ENCODE measurements at places on chromosomes 4 and X. TPM values are rescaled to one million over a fixed set of nuclear protein-coding genes. Genes with fewer than 3 reads are reported as not detected.

- DNase-seq = no peak
Measured at GRCh38 chr4:82789025-82789776, 9.4 kb downstream of the SCD5 start.

GRCh38 chrX:29872831-29873230, 342.5 kb upstream of the MAGEB2 start:
- no peak for DNase-seq

DNA sequence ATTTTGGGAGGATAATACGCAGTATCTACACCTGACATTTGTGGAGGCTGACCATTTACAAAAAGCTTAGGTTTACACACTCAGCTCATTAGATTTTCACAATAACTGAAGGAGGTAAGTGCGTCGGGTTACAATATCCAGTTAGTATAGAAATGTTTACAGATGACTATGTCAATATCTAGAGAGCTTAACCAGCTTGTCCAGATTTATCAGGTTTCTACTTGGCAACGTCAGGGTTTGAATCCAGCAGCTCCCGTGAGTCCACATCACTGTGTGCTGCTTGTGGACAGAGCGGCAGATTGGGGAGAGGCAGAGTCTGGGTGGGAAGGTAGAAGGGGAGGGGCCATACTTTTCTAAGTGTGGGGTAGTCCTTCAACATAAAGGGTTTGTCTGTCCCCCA, 28.3 kb downstream of the ARHGAP10 start:
- no peak for DNase-seq

The SLITRK2 gene
- total RNA-seq = not detected

DNA sequence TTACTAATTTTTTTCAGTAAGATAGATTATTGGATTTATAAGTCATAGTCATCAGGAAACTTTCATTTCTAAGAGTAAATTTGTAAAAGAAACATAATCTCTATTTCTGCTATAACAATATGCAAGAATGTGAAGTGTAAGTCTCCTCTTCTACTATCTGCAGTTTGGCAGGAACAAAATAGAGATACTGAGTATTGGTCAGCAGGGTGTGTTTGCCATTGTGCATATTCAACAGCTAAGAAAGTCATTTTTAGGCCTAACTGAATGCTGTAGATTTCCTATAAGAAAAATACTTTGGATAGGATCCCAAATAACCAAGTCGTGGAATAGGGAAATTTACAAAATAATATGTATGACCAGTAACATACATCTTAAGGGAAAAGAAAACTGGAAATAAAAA, 253.3 kb upstream of the EPHA5 start:
- no peak for DNase-seq

Data from osteoblast (primary cell).